Right cardiac atrium (tissue), 5 donors: ENCODE measurements at places on chromosomes 2 and 18. TPM values are rescaled to one million over a fixed set of nuclear protein-coding genes. Genes with fewer than 3 reads are reported as not detected.

Gene ZNF385B
- total RNA-seq: 87.6 TPM

Gene UNC80
- 0.06 TPM for total RNA-seq

Gene MMADHC
- total RNA-seq: 106 TPM

Gene SERPINB13
- total RNA-seq: not detected

Gene GRB14
- 11.4 TPM for total RNA-seq

Gene TMEM17
- total RNA-seq: 1.6 TPM

Gene RAB6D
- not detected for total RNA-seq

Gene ABCB6
- 26.8 TPM for total RNA-seq

Gene TIA1
- total RNA-seq: 58.6 TPM

Gene REG1B
- total RNA-seq: not detected

Gene ZNF521
- 45.4 TPM for total RNA-seq

Gene MYO7B
- 0.29 TPM for total RNA-seq

Gene ECEL1
- total RNA-seq: 0.25 TPM

Gene VWC2L
- not detected for total RNA-seq

Gene IL1R1
- 43.2 TPM for total RNA-seq

Gene TRAPPC8
- total RNA-seq: 33.6 TPM

Gene RAB27B
- 0.29 TPM for total RNA-seq

Gene AFF3
- 17.9 TPM for total RNA-seq

GRCh38 chr2:48341551-48342133 is 188.3 kb upstream of the STON1 start:
- no peak for DNase-seq

DNA sequence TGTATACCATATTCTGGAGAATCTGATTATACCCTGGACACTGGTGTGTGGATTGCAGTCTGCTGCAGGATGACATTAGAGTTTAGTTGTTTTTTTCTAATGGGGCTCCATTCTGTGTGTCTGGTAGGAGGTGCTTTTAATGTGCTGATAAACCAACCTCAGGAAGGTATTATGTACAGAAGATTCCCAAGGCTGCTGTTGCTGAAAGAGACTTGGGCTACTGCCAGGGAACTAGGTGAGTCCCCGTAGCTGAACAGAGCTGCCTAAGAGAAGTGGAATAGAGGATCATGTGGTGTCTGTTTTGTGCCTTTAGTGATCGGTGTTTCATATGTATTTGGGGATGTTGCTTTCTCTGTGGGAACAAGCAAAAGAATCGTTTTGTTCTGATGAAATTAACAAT is 16.5 kb downstream of the SPATA3 start:
- DNase-seq: no peak

- no peak for DNase-seq
Measured at GRCh38 chr2:37876227-37876626, 48.9 kb upstream of the RMDN2 start.

DNA sequence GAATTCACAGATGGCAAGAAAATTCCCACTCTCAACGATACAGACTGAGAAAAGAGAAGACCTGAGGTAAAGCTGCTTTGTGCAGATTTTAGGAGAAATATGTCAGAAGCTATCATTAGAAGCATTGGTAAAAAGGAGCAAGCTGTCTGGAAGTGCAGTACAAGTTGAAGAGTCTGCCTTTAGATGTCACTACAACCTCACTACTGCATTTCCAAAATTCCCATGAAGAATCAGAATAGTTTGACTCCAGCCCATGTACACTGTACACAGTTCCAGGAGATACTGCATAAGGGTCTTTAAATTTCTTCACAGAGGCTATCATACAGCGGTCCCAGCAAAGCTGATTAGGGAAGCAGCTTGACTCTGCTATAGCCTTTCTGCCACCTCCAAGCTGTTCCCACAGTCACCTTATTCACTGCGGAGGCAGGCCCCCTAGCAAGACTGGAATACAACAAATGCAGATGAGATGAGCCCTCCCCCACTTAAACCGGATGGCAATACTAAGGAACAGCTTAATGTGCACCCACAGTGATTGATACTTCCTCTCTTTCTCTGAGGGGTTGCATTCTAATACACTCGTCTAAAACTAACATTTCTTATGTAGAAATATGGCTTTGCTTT is 527.4 kb downstream of the TMEM182 start:
- no peak for DNase-seq

DNA sequence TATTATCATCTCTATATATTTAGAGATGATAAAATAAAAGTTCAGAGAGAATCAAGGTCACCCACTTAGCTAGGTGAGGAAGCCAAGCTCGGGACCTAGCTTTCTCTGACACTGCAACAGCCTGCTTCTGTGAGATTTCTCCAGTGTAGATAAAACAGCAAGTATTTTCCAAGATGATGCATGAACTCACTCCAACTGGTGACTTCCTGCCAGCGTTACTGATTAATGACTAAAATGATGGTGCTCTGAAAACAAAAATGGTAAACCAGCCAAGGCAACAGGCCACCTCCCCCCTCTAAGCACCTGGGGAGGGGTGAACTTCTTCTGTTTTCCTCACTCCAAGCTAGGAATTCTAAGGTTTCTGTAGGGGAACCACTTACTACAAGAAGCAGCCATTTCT is 510.2 kb upstream of the ID2 start:
- peak; percentile 10 for DNase-seq

GRCh38 chr2:105432044-105432399 is 33.2 kb upstream of the FHL2 start:
- no peak for DNase-seq

- no peak for DNase-seq
Measured at GRCh38 chr2:211161236-211161635, 604.8 kb downstream of the CPS1 start.

DNA sequence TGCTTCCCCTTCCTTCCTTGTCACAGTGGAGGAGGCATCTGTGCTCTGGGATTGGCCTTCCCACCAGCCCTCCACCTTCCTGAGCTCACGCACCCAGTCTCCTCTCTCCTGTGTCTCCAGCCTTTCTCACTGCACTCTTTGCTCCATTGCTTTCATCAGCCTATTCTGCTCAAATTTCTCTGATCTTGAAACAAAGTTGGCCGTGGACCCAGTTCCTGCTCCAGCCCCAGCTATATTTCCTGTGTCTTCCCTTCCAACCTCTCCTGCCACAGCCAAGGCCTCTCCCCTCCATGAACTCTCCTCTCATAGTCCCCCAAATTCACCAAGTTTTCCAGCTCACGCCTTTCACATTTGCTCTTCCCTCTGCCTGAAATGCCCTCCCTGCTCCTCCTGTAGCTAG is 226.6 kb upstream of the AGAP1 start:
- DNase-seq: no peak

DNA sequence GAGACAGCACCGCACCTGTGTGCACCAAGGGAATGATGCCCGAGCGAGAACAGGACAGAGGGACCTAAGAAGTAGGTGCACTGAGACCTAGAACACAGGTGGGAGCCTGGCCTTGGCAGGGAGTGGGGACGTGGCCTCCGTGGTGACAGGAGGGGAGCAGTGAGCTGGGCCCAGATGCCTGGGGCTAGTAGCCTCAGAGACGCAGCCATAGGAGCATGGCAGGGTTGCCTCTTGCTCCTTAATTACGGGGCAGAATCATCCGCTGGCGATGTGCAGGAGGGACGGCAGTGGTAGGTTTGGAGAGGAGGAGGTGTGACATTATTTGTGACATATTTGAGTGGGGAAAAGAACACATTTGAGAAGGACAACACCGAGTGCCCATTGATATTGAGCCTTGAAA is 57.0 kb upstream of the HPCAL1 start:
- DNase-seq: no peak

- DNase-seq: peak; percentile 68
Measured at GRCh38 chr2:152222975-152223637, 47.5 kb upstream of the STAM2 start.

- DNase-seq: no peak
Measured at GRCh38 chr18:10913919-10914318, 235.4 kb downstream of the PIEZO2 start.

- DNase-seq: no peak
Measured at GRCh38 chr2:183519371-183520056, 395.3 kb downstream of the NUP35 start.

- DNase-seq: no peak
Measured at GRCh38 chr2:5985536-5986385, 293.6 kb downstream of the SOX11 start.

DNA sequence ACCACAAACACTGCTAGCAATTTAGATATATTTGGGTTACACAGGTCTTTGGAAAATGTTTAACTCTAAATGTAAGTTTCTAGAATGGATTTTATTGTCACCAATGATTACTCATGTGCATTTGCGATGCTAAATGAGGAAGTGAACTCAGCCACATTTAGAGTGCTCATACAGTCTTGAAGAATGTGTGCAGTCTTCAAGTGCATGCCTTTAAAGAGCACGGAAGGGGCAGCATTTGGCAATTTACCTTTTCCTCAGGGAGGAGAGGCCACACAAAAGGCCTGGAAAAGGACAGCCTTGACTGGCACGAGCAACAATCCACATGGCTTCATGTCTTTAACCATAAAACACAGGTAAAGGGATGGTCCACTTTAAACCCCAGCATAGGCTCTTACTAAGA is 78.5 kb upstream of the STK17B start:
- DNase-seq: no peak

DNA sequence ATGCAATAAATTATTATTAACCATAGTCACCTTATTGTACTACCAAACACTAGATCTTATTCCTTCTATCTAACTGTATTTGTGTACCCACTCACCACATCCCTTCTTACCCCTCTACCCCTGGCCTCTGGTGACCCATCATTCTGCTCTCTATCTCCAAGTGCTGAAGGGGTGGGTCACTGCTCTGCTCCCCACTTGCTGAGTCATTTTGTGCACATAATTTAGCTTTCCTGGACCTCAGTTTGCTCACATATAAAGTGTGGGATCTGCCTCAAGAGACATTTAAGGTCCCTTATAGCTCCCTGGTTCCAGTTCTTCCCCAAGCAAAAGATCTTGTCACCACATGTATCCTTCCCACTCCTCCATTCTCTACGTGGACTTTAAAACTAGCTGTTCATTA is 169.4 kb downstream of the ZNF385B start:
- no peak for DNase-seq

- no peak for DNase-seq
Measured at GRCh38 chr2:69424419-69424818, 12.8 kb downstream of the NFU1 start.

DNA sequence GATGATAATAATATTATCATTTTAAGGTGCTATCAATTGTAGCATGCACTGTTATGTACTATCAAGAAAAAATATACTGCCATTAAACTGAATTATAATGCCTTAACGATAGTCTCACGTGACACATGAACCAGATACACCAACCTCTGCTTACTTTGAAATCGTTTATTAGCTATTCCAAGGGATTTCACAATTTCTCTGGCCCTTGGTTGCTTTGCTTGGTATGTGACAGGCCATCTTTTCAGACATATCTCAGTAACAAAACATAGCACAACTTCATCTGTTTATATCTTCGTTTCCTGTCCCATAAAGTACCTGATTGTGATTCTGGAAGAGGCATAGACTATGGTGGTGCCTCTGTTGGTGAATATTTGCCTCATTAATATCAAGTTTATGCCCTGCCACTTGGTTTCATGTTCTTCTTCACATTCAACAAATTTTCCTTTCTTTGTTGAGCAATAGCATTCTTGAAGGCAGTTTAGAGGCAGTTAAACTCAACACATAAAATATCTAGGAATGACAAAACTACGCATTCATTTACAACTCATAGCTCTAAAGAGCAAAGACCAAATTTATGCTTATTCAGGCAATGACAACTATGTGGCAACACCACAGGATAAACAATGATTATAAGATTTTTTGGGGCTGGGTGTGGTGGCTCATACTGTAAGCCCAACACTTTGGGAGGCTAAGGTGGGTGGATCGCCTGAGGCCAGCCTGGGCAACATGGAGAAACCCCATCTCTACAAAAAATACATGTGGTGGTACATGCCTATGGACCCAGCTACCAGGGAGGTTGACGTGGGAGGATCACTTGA is 84.3 kb downstream of the MCFD2 start:
- no peak for DNase-seq

GRCh38 chr2:58709274-58709673 is 468.1 kb upstream of the FANCL start:
- no peak for DNase-seq

DNA sequence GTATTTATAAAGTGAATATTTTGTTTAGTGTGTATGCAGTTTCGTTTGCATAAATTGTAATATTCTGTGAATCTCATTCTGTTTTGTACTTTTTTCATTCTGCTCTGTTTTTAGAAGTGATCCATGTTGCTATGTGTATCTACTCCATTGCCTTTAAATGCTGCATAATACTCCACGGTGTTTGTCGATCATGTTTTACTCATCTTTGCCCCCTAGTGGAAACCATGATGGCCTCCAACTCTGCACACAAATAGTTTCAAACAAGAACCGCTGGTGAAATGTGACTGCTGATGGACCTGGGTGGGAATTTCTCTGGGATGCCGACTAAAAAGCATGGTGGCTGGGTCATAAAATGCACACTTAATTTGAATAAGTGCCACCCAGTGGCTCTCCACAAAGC is 32.0 kb upstream of the SKOR2 start:
- DNase-seq: no peak

- no peak for DNase-seq
Measured at GRCh38 chr2:224628416-224628815, 43.3 kb upstream of the CUL3 start.

GRCh38 chr2:192025637-192026036 is 169.1 kb downstream of the TMEFF2 start:
- DNase-seq: no peak

DNA sequence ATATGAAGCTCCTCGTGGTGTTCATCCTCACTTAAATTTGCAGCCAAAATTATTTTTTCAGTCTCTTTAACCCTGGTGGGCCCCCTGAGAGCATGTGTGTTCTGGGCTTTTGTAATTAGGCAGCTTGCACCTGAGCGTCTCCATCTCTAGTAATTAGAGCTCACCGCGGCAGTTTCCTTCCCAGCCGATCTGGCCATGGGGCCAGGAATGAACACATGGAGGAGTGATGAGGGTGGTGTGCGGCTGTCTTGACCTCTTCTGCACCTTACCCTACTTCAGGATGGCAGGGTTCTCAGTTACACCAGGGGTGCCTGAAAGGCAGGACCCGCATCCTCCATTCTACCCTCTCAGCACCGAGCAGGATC is 98.5 kb downstream of the AFF3 start:
- no peak for DNase-seq

- DNase-seq: no peak
Measured at GRCh38 chr2:118219611-118220010, 131.3 kb downstream of the INSIG2 start.

GRCh38 chr2:39718483-39718882 is 52.8 kb downstream of the TMEM178A start:
- DNase-seq: no peak

GRCh38 chr2:229689307-229689839 is 25.0 kb downstream of the DNER start:
- DNase-seq: no peak

GRCh38 chr2:170006587-170007325 is 171.2 kb upstream of the MYO3B start:
- DNase-seq: no peak

DNA sequence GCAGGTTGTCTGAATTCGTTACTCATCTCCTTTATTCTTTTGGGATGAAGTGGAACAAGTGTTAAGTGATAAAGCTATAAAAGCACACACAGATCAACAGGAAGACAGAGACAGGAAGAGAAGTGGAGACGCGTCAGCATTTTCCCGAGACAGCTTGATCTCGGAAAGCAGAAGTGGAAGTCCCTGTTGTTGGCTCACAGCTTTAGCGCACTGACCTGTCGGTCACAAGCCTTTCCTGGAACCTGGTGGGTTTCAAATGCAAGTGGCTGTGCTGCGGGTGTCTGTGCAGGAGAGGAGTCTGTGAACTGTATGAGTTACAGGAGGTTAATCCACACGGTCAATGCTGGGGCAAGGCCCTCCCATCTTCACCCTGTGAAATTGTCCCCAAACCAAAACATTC is 116.6 kb upstream of the PELI1 start:
- DNase-seq: peak; percentile 66
